Peyer's patch (tissue), 4 donors: ENCODE measurements at places on chromosomes 12 and 14. TPM values are rescaled to one million over a fixed set of nuclear protein-coding genes. Genes with fewer than 3 reads are reported as not detected.

DNA sequence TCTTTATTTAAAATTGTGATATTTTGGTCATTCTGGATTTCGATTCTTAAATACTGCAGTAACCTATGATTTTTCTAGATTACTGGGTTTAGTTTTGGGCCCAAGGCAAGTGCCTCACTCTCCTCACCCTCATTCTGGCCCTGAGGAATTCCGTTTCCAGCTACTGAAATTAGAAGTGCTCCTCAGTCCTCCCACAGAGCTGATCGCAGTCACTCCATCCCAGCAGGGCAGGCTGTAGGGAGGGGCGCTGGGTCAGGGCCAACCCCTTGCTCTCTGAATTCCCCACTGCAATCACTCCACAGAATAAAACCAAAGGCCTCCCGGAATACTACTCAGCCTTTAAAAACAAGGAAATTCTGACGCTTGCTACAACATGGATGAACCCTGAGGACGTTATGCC is 66.5 kb upstream of the DIO3 start:
- no peaks in the 10 kb centered on the region for H3K27me3 ChIP-seq
- H3K36me3 ChIP-seq = no peaks in the 10 kb centered on the region

DNA sequence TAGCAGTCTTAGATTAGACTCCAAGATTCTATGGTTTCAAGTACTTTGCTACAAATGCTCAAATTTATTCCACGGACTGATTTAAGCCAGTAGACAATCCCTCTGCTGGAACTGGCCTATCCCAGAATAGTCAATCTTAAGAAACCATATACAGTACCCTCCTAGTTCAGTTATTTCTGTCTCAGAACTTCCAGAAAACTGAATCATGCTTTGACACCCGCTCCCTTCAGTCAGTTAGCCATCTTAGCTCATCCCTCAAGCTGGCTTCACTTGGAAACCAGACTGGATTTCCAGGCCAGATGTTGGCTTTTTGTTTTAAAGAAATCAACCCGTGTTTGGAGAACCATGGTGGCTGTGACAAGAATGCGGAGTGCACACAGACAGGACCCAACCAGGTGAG is 125.5 kb downstream of the NT5DC3 start:
- H3K27me3 ChIP-seq = no peaks in the 10 kb centered on the region
- H3K4me3 ChIP-seq = no peak overlapping the region
- H3K27ac ChIP-seq = no peak overlapping the region

Gene TMCC3
- total RNA-seq = 31.5 TPM

Gene MMP19
- total RNA-seq = 3.9 TPM

DNA sequence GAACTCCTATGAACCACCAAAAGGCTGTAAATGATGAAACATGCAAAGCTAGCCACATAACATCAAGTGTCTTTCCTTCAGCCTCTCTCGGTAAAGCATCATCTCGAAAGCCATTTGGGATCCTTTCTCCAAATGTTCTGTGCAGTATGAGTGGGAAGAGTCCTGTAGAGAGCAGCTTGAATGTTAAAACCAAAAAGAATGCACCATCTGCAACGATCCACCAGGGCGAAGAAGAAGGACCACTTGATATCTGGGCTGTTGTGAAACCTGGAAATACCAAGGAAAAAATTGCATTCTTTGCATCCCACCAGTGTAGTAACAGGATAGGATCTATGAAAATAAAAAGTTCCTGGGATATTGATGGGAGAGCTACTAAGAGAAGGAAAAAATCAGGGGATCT is 61.2 kb downstream of the ATG14 start:
- H3K4me1 ChIP-seq = peaks cover 24% of the 10 kb centered on the region
- H3K4me3 ChIP-seq = no peak overlapping the region
- H3K36me3 ChIP-seq = no peaks in the 10 kb centered on the region
- H3K27ac ChIP-seq = no peak overlapping the region
- H3K27me3 ChIP-seq = no peaks in the 10 kb centered on the region
- DNase-seq = no peak

DNA sequence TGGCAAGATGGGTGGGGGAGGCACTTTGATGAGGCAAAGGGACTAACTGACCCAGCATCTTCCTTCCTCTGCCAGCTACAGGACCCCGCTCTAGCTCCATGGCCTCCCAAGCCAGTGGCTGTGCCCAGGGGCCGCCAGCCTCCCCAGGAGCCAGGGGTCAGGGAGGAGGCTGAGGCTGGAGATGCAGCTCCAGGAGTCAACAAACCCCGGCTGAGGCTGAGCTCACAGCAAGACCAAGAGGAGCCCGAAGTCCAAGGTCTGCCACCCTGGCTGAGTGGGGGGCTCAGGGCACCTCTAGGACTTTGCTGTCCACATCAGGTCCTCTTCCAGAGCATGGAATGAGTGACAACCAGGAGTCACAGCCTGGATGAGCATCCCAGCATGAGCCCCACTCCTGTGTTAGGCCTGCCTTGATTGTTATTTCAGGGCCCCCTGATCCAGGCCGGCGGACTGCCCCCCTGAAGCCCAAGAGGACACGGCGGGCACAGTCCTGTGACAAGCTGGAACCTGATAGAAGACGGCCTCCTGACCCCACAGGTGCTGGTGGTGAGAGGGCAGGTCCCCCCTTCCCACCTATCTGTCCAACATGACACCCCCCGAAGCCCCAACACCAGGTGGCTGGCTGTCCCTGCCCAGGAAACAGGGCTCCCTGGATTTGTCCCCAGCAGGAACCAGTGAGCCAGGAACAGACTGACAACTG is 2.5 kb upstream of the CPNE6 start:
- no peak overlapping the region for H3K27ac ChIP-seq
- no peak overlapping the region for H3K4me3 ChIP-seq
- H3K27me3 ChIP-seq = no peaks in the 10 kb centered on the region
- no peaks in the 10 kb centered on the region for H3K36me3 ChIP-seq
- DNase-seq = no peak
- no peaks in the 10 kb centered on the region for H3K4me1 ChIP-seq

GRCh38 chr14:24147761-24148428 is 597 bp downstream of the RNF31 start:
- H3K27me3 ChIP-seq = no peaks in the 10 kb centered on the region
- peaks cover 38% of the 10 kb centered on the region for H3K4me1 ChIP-seq
- H3K36me3 ChIP-seq = peaks cover 43% of the 10 kb centered on the region
- peak overlapping the region; percentile 80 for H3K27ac ChIP-seq

GRCh38 chr12:26891704-26892103 is 46.1 kb downstream of the INTS13 start:
- no peak overlapping the region for H3K4me3 ChIP-seq
- no peak overlapping the region for H3K27ac ChIP-seq
- no peak for DNase-seq
- H3K4me1 ChIP-seq = no peaks in the 10 kb centered on the region

Gene ZFHX2
- total RNA-seq = 0.53 TPM

GRCh38 chr12:75666126-75666938 is 154.9 kb upstream of the KRR1 start:
- no peaks in the 10 kb centered on the region for H3K4me1 ChIP-seq
- H3K27me3 ChIP-seq = no peaks in the 10 kb centered on the region
- no peak for DNase-seq
- no peak overlapping the region for H3K27ac ChIP-seq
- H3K4me3 ChIP-seq = no peak overlapping the region
- no peaks in the 10 kb centered on the region for H3K36me3 ChIP-seq

- H3K27me3 ChIP-seq = no peaks in the 10 kb centered on the region
- no peaks in the 10 kb centered on the region for H3K36me3 ChIP-seq
- no peaks in the 10 kb centered on the region for H3K4me1 ChIP-seq
- no peak overlapping the region for H3K4me3 ChIP-seq
- no peak overlapping the region for H3K27ac ChIP-seq
- no peak for DNase-seq
Observed at GRCh38 chr12:41510470-41510869, 322.4 kb downstream of the PDZRN4 start.

GRCh38 chr14:78593949-78594348 is 423.8 kb downstream of the NRXN3 start:
- DNase-seq = no peak
- no peak overlapping the region for H3K27ac ChIP-seq
- no peaks in the 10 kb centered on the region for H3K4me1 ChIP-seq
- no peaks in the 10 kb centered on the region for H3K27me3 ChIP-seq
- no peak overlapping the region for H3K4me3 ChIP-seq

DNA sequence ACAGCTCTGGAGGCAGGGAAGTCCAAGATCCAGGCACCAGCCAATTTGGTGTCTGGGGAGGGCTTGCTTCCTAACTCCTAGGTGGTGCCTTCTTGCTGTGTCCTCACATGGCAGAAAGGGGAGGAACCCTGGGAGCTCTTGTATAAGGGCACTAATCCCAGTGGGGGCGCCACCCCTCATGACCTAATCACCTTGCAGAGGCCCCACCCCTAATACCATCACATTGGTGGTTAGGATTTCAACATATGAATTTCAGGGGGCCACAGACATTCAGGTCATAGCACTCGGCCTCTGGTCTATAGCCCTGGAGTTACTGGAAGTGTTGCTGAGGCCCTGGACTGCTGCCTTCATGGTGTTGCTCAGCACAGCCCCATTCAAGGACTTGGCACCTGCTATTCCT is 14.6 kb downstream of the PSMD9 start:
- H3K4me1 ChIP-seq = no peaks in the 10 kb centered on the region
- H3K36me3 ChIP-seq = no peaks in the 10 kb centered on the region
- H3K4me3 ChIP-seq = no peak overlapping the region
- no peaks in the 10 kb centered on the region for H3K27me3 ChIP-seq
- no peak overlapping the region for H3K27ac ChIP-seq

DNA sequence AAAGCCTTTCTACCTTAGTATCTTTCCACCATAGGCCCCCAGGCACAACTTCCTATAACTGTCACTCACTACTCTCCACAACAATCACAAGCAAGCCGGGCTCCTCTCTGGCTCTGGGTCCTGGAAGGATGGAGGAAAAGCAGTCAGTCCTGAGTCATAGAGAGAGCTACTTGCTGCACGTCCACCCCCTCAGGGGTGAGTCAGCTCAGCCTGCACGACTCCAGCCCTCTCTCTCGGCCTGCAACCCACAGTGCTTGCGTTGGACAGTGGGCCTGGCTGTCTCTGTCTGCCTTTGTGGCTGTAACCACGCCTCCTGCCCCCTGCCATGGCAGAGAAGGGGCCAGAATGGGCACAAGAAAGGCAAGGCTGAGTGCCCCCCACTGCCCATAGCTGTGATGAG is 154.1 kb upstream of the FKBP4 start:
- no peak overlapping the region for H3K27ac ChIP-seq
- H3K27me3 ChIP-seq = no peaks in the 10 kb centered on the region
- H3K4me3 ChIP-seq = no peak overlapping the region
- no peaks in the 10 kb centered on the region for H3K36me3 ChIP-seq
- no peaks in the 10 kb centered on the region for H3K4me1 ChIP-seq
- DNase-seq = no peak
